H1 (cell line): ENCODE measurements at places on chromosomes 3 and 15.

DNA sequence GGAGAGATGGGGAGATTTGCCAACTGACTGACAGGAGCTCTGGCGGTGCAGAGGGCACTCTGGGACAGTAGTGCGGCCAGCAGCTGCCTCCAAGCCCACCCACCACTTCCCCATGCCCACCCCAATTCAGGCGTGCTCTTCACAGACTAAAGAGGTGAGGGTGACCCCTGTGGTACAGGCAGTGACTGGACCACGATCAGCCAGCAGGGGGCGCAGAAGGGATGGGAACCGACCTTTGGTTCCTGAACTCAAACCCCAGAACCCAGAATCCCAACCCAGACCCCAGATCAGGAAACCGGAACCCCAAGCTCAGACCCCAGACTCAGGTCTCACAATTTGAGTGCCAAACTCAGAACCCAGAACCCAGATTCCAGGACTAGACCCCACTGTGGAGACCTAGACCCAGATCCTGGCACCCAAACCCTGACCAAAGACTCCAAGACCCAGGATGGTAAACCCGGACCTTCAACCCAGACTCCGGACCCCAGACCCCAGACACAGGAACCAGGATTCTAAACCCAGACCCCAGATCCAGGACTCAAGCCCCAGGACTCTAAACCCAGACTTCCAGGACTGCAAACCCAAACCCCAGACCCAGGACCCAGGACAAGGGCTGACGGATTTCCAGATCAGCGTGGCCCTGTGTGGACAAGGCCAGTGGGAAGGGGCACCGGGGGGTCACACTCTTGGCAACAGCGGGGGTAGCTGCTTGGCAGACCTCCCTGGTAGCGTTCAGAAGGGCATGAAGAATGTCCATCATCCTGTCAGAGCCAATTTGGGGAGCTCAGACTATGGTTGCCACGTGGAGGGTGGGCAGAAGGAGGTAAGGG is 3.7 kb upstream of the MYL3 start:
- no peaks in the 10 kb centered on the region; the same call in 1 of the 2 replicates for H3K4me1 ChIP-seq
- DNase-seq, result no peak
- no peak overlapping the region for H3K27ac ChIP-seq
- peaks cover 7% of the 10 kb centered on the region; the same call in 1 of the 2 replicates for H3K27me3 ChIP-seq
- no peak overlapping the region for H3K4me3 ChIP-seq

DNA sequence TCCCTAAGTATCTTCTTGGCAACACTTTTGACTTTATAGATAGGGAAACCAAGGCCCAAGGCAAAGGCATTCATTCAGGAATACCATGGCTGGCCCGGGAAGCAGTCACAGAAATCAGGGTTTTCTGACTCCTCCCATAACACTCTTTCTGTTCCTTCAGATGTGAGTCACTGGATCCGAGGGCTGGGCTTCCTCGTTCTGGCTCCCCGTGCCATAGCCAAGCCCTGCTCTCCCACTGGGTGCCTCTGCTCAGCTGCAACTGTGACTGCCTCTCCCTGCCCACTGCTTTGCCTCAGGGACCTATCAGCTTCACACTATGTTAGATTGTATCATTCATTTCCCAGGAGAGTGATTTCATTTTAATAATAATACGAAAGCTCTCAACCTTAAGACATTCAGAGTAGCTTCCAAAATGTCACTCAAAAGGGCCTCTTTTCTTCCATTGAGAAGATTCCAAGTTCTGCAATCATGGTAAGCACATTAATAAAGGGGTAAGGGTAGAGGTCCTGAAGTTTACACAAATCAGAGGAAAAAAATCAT is 50.2 kb downstream of the GABRB3 start:
- no peak overlapping the region for H3K27ac ChIP-seq
- DNase-seq, result no peak
- peaks cover 22% of the 10 kb centered on the region for H3K4me1 ChIP-seq

DNA sequence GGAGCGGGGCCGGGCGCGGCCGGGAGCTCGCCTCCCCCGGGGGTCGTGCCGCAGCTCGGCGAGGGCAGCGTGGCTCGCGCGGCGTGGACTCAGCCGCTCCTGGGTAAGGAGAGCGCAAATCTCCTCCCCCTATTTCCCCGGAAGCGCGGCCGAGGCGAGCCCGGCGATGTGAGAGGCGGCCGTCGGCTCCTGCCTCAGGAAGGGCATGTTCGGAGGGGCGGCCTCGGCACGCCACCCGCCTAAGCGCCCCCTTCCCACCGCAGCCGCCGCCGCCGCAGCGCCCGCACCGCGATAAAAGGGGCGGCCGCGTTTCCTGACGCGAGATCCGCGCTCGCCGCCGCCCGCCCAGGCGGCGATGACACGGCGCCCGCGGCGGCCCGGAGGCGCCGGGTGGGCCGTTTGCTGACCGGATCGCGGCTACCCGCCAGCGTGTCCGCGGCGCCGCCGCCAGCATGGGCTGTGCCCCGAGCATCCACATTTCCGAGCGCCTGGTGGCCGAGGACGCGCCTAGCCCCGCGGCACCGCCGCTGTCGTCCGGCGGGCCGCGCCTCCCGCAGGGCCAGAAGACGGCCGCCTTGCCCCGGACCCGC is at the start of gene PDE8A:
PDE8A (plus strand) TSS at position 146 of the 590 bp plus-strand sequence; CDS start at position 453, 307 bp downstream.
- H3K27me3 ChIP-seq, result peaks cover 5% of the 10 kb centered on the region
- DNase-seq, result peak; percentile 69
- no peak within 1 kb of the TSS for H3K27ac ChIP-seq
- peak within 1 kb of the TSS; percentile 55 for H3K4me3 ChIP-seq

- no peak overlapping the region for H3K4me3 ChIP-seq
- H3K36me3 ChIP-seq, result no peaks in the 10 kb centered on the region
Observed at GRCh38 chr3:132445817-132446216, 28.5 kb downstream of the DNAJC13 start.

DNA sequence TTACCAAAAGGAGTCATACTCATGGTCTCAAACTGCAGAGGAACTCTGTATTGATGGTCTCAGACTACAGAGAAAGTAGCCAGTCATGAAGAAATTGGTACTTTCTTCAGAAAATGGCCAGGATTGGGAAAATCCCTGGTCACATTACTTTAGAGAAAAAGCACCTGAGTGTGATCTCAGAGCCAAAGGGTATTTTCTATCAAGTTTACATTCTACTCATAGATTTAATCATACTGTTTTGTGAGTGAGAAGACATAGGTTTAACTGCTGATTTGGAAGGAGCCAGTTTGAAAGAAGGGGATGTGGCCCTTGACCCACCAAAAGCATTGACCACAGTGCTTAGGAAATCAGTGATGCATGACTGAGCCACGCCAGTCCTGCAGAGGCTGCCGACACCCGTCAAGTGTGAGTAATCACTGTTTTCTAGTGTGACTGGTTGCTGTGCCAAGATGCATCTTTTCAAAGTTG is 203.6 kb downstream of the AKAP13 start:
- no peak overlapping the region for H3K4me3 ChIP-seq
- H3K27ac ChIP-seq, result no peak overlapping the region
- H3K36me3 ChIP-seq, result peaks cover 23% of the 10 kb centered on the region
- H3K4me1 ChIP-seq, result peaks cover 4% of the 10 kb centered on the region; the same call in 1 of the 2 replicates
- H3K27me3 ChIP-seq, result no peaks in the 10 kb centered on the region
- DNase-seq, result no peak

DNA sequence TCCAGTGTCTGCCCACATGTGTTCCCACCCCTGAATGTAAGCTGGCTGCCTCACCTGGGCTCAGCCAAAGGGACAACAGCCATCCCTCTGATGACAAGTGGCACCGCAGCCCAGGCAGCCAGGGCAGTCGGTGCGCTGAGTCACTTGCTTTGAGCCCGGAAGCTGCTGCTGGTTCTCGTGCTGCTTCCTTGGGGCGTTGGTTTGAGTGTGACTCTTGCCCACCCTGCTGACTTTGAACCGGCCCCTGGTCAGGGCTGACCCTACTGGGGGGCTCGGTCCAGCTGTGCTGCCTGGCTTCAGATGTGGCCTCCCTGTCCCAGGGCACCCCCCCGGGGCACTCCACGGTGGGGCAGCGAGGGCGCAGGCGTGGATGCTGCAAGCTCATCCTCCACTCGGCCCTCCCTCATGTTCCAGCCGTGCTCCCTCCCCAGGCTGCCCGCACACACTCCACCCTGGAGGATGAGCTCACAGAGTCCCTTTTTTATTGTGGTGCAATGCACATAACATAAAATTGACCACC is 62.1 kb downstream of the EFCAB12 start:
- no peak for DNase-seq
- H3K27ac ChIP-seq, result no peak overlapping the region
- no peaks in the 10 kb centered on the region for H3K4me1 ChIP-seq
- no peaks in the 10 kb centered on the region for H3K36me3 ChIP-seq
- H3K27me3 ChIP-seq, result no peaks in the 10 kb centered on the region
- H3K4me3 ChIP-seq, result no peak overlapping the region

- no peaks in the 10 kb centered on the region for H3K27me3 ChIP-seq
- DNase-seq, result no peak
- H3K4me3 ChIP-seq, result no peak overlapping the region
- H3K27ac ChIP-seq, result no peak overlapping the region
- H3K4me1 ChIP-seq, result peaks cover 3% of the 10 kb centered on the region
Observed at GRCh38 chr3:184472723-184473428, 88.7 kb upstream of the EPHB3 start.

GRCh38 chr15:40328176-40328575 is 4.7 kb downstream of the INAFM2 start:
- no peak overlapping the region for H3K4me3 ChIP-seq
- no peak for DNase-seq
- no peak overlapping the region for H3K27ac ChIP-seq

- no peak overlapping the region for H3K4me3 ChIP-seq
- H3K36me3 ChIP-seq, result no peaks in the 10 kb centered on the region
- no peak for DNase-seq
- no peak overlapping the region for H3K27ac ChIP-seq
Observed at GRCh38 chr3:20916951-20917606, 731.1 kb upstream of the SGO1 start.

DNA sequence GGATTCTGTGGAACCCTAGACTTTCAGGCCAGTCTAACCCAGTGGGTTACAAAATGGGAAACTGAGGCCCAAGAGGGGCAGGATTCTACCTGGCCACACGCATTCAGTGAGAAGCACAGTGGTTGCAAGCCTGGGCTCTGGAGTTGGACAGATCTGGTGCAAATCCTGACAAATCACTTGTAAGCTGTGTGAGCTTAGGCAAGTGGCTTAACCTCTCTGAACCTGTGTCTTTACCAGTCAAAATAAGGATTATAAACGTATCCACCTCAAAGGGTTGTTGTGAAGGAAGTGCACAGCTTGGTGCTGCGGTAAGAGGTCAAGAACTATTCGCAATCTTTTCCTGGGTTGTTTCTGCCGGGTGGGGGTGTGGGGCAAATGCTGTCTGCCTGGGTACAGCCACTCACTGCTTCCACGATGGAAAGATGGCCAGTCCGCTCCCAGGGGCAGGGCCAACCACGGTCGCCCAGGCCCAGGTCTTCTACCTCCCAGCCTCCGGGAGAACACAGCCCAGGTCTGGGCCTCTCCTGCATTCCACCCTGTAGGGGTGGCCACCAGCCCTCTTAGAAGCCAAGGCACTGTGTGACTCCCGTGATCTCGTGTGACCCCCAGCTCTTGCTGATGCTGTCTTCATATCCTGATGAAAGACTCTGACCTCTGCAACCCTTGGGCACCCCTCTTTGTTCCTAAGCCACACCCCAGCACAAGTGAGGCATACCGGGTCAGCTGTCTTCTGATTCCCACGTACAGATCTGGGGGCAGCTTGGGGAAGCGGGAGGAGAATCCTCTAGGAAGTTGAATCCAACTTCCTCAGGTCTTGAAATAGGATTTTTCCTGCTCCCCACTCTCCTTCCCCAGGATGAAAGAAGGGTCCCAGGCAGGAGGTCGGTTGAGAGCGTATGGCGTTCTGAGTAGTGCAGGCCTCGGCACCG is 1.5 kb downstream of the CHRNA3 start:
- DNase-seq, result no peak
- H3K4me1 ChIP-seq, result no peaks in the 10 kb centered on the region
- H3K27me3 ChIP-seq, result peaks cover 31% of the 10 kb centered on the region
- H3K36me3 ChIP-seq, result no peaks in the 10 kb centered on the region
- peak overlapping the region; percentile 70 for H3K4me3 ChIP-seq
